ENCODE measurements at places on chromosomes 11 and 22.

DNA sequence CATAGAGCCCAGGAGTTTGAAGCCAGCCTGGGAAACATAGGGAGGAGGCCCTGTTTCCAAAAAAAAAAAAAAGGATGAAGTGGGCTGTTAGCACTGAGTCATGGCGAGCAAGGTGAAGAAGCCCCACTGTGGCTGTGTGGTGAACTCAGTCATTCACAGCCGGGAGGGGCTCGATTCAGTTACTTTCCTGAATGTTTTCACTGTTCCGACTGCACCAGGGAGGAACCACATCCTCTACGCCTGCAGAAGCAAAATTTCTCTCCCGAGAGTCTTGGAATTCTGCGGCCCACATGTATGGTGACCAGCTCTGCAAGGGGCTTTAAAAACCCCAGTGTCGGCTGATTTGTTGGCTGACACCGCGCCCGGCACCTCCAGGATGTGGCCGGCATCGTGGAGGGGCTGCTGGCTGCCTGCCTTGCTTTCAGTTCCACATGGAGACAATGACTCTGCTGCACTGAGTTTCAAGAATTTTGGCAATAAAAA lies 27.8 kb upstream of the GRAMD4 start:
- no peak for DNase-seq

GRCh38 chr22:49551446-49551845 lies 276.2 kb downstream of the BRD1 start:
- no peak for DNase-seq

DNA sequence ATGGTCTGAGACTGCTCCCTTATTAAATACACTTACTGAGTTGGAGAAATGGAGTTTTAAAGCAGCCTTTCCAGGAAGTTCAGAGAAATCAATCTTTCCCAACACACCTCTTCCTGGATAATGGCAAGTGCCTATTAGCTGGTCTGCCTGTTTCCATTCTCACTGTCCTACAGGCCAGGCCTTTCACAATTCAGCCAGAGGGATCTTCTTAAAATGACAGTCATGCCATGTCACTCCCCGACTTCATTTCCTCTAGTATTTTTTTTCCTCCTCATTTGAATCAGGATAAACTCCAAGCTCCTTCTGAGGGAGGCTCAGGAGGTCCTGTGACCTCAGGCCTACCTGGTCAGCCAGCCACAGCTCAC lies 62.6 kb downstream of the FDX1 start:
- DNase-seq, result no peak

DNA sequence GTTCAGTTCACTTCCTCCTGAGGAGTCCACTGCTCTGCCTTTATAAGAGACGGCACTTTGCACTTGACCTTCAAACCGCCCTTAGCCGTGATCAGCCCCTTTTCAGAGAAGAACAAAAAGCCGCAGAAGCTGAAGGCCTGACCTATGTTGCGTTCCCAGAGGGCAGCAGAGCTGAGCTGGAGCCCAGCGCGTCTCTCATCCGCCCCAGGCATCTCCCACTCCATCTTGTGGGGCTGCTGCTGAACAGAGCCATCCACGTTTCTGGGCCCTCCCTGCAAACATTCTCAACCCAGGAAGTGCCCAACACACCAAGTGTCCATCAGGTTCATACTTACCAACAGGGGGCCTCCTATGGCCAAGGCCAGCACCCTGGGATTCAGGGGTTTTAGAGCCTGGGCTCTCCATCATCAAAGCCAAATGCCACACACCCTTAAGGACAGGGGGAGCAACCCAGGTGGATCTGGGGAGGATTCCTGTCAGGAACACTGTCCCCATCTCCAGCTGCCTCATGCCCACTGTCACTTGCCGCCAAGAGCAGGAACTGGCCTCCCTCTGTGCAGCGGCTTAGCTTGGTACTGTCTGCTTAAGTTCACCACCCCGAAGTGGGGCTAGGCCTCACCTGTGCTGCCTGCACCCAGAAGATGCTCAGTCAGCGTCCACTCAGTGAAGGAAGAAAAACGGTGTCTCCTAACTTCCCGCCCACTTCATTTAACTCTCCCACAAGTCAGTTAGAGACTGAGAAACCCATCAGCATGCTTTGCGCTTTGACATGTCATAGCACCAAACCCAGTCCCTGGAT lies 16.0 kb upstream of the EFCAB6 start:
- DNase-seq, result no peak

GRCh38 chr11:34825670-34826383 lies 90.4 kb downstream of the APIP start:
- DNase-seq, result no peak

GRCh38 chr11:94926271-94926625 lies 47.1 kb downstream of the CWC15 start:
- no peak for DNase-seq

DNA sequence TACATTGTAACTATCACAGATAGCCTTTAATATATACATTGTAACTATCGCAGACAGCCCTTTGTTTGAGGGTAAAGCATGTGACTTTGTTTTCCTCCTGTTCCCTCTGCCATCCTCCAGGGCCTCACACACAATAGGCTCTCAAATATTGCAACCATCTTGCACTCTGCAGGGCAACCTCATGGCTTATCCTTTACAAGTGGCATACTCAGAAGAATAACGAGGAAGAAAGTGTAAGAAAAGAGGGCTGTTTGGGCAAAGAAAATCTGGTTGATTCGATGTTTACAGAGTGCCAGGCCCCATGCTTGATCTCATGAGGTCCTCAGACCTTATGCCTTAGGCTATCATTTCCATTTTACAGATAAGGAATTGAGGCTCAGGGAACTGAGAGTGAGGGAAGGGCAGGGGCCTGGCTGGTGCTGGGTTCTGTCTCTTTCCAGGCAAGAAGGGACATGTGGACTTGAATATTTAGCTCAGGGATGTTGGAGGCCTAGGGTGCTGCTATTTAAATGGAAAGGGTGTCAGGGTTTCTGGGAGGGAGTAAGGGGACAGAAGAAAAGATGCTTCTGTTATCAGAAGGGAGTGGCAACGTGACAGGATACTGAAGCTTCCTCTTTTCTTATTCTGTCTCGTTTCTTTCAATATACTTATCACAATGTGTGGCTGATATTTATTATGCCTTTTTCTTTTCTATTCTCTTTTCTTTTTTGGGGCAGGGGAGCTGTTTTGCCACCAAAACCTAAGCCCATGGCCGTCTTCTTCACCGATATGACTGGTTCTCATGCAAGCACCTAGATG lies 1.1 kb upstream of the SAMM50 start:
- DNase-seq, result no peak

DNA sequence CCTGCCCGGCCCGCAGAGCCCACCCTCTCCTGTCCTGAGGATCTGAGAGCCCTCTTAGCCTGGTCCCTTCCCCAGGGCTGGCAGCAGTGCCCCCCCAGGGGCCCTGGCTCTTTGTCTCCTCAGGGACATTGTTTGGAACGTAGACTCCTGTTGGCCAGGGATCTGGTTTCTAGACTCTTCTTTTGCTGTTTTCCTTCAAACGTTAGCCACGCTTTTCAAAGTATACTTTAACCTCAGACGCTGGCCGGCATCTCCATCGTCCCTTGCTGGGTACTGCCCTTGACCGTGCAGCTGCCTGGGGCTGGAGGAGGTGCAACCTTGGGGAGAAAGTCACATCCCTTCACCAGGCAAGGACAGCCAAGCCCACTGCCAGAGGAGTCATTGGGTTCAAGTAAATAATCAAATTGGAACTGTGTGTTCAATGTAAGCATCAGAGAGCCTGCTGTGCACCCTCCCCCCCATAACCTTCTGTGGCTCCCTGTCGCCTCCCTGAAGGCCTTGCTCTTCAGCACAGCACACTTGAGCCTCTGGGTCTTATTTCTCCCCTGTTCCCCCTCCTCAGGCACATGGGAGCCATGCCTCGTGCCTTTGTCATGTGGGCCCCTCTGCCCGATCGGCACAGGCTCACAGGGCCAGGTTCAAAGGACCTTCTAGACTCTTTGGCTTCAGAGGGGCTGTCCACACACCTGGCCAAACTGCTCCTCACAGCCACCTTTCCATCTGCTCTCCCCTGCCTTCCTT lies 21.8 kb upstream of the WNT7B start:
- DNase-seq, result no peak

Measured in neural crest cell (in vitro differentiated cells).